ENCODE measurements at places on chromosomes 4 and X.

DNA sequence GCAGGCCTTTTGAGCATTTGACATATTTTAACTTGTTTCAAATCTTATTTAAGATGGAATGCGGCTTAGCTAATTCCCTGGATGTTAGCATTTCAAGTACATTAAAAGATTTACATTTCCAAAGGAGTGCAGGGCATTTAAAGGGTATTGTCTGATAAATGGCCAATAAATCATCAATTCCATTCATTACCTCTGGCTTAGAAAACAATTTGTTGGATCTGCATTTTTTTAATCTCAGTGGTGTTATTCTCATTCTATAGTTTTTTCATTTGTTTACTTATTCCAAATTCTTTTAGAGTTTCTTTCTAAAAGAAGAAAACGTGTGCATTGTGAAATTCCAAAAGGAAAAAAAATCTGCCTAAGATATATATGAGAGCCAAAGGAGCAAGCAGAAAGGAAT lies 1.3 kb upstream of the NLRP2B start:
- DNase-seq: no peak

DNA sequence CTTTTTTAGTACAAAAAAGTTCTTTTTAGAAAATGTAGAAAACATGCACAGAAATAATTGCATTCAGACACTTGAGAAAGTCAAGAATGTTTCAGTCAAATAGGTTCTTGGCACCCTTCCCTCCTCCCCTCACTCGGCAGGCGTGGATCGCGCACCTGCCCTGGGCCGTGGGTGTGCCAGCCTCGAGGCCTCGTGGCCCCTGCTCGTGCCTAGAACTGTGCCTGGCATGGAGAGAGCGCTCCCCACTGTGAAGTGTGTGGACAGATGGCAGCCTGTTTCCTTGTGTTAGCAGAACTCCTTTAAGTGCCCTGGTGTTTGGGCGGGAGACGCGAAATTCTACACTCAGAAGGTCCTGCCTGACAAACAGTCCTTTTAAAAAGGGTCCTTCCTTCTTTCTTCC lies 14.7 kb downstream of the RGS12 start:
- no peak for DNase-seq

- no peak for DNase-seq
Observed at GRCh38 chrX:69028761-69029120, 136.5 kb downstream of the PJA1 start.

DNA sequence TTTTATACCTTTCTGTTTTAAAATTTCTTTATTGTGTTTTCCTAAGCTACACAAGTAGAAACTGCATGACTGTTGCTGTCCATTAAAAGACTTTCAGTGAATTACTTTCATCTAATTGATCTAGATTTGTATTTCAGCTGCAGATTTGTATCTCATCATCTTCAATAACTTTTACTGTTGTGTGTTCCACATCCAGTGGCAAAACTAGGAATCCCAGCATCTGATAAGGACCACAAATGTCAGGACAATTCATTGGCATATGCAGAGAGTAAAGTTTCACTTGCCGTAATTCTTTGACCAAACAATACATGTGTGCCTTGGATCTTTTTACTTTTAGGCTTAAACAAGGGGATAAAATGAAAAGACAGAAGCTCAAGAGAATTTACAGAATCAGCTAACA lies 112.6 kb downstream of the FBXO8 start:
- no peak for DNase-seq

DNA sequence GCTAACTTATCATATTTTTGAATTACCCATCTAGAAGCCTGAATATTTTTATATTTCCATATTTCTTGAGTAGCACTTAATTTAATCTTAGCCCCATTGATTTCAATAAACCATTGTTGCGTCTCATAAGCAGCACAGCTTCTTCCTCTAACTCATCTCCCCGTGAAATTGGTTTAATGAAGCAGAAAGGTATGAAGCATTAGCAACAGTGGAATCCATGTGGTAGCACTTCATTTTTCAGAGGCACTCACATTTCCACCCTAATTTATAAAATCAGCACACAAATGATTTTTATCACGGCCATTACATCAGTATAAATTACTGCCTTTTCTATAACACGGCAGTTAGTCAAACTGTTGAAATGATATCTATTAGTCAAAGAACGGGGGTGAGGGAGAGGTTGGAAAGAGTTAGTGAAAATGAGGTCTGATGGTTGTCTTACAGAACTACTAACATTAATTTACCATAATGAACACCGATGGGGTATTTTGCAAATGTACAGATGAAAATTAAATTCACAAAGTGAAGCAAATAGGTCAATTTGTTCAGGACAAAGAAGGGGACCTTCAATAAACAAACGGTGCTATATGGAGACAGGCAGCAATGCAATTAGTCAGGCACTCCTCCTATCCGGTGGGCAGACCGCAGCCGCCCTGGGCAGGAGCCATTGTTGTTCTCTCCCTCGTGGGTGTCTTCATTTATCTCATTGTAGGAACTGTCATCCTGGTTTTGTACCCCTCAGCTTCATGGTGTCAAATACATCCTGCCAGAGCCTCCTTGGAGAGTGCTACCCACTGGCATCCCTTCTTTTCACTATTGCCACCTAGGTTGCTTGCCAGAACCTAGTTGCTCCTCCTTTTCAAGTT lies 205.7 kb downstream of the SOX3 start:
- no peak for DNase-seq

DNA sequence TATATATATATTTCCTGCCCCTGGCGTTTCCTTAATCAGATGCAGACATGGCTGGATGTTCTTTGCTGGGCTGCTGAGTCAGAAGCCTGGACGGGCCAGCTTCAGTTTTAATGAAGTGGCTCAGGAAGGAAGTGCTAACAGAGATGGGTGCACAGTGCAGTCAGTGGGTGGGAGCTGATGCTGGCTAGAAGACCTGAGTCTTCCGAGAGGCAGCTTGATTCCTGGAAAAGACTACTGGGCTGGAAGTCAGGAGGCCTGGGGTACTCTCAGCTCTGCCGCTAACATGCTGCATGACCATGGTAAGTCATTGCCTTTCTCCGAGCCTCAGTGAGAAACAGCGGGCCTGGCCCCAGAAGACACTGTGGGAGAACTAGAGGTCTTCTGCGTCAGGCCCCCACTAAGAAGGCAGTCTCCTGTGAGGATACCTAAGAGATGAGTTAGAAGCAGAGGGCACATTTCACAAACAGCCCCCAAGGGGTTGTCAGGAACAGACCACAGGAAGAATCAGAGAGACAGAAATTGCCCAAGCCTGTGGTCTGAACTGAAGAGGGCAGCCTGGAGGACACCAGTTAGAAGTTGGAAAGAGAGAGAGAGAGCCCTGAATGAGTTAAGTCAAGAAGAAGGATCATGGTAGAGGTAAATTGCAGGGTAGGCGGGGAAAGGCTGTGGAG lies 8.3 kb upstream of the CD40LG start:
- DNase-seq: no peak

DNA sequence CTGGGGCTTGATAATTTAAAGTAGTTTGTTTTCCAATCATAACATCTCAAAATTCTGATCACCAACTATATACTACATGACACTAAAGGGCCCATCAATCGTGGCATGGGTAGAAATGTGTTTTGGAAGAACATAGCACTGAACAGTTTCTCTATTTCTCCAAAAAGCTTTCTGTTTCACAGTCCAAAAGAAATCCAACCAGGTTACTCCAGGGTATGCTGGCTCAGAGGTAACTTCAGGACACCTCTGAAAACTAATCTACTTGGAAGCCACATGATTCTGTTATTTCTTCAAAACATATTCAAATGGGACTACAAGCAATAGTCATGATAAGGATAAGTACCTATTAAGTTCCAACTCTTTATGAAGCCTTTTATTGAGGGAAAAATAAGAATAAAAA lies 8.3 kb downstream of the PHKA1 start:
- no peak for DNase-seq

DNA sequence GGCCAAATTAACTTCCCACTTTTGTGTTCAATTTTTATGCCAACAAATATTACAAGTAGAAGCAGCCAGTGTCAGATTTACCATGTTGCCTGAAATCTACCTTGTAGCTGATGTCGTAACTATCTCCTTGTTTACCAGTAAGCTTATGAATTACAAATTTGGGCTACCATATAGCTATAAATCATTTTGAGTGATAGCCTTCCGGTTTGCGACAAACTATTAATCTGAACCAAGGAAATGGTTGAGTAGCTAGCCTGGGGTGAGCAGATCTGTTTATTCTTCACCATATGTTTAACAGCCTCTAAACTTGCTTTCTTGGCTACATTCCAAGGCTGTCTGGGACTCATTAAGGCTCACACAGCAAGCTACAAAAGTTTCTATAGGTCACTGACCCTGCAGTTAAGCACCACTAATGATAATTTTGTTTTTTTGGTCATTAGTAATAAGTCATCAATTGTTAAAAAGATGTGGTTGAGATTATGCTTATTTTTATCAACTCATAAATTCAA lies 218.7 kb upstream of the SPOCK3 start:
- DNase-seq: no peak

GRCh38 chr4:7531640-7531994 lies 96.9 kb upstream of the PSAPL1 start:
- no peak for DNase-seq

DNA sequence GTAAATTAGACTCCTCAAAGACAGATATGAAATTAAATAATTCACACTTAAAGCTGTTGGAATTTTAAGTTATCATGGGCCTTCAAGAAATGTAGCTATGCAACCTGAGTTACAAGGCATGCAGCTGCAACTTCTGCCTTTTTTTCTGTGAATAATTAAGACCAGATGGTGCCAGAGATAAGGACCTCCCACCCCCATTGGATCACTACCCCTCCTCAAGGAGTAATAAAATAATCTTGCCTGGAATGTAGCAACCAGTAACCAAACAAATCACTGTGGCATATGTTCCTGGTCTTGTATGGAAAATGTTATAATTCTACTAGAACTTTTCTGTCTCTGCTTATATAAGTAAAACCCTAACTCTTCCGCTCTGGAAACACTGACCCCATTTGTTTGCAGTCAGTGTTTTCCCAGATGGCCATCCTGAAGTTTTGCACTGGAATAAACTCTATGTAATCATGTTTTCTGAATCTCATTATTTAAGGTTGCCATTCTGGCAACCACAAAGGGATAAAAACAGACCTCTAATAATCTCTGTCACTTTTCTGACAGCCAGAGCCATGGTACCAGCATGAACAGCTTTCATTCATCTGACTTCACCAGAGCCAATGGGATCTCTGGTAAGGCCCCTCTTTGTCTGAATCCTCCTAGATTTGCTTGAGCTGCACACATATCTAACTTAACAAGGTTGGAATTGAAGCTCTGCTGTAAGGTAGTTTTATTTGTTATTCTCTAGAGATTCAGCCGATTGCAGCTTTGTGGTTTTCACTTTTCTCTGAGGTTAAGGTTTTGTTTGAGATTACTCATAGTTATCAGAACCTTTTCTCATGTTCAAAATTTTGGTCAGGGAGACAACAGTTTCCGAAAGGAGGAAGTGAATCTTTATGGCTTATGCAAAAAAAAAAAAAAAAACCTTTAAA lies 274.6 kb downstream of the NAF1 start:
- DNase-seq: no peak

- no peak for DNase-seq
Observed at GRCh38 chrX:2903366-2903765, 25.8 kb downstream of the ARSD start.

DNA sequence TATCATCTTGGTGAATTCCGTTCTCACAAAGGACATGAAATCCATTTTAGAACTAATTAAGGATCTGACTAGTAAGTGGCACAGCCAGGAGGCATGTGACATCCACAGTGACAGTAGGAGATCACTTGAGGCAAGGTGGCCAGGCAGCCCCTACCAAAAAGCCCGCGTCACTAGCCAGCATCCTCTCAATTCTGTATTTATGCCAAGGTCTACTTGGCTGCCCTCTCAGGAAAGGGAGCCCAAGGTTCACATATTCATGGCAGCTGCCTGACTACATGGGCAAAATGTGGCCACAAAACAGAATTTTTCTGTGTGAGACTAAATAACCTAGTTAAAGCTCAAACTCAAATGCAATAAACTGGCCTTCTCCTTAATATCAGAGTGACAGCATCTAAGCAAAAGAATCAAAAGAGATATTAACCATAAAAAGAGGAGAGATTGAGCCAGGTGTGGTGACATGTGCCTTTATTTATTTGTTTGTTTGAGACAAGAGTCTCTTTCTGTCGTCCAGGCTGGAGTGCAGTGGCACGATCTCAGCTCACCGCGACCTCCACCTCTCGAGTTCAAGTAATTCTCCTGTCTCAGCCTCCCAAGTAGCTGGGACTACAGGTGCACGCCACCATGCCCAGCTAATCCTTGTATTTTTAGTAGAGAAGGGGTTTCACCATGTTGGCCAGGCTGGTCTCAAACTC lies 51.5 kb downstream of the SLC9A7 start:
- no peak for DNase-seq

GRCh38 chr4:105808750-105809041 lies 86.6 kb upstream of the NPNT start:
- DNase-seq: no peak

GRCh38 chr4:63742882-63743281 lies 666.4 kb downstream of the TECRL start:
- no peak for DNase-seq

GRCh38 chrX:136856050-136856449 lies 24.5 kb downstream of the RBMX start:
- DNase-seq: no peak

- no peak for DNase-seq
Observed at GRCh38 chr4:136121426-136121825, 1410.9 kb downstream of the PCDH18 start.
